ENCODE measurements at places on chromosomes 7 and 10.

DNA sequence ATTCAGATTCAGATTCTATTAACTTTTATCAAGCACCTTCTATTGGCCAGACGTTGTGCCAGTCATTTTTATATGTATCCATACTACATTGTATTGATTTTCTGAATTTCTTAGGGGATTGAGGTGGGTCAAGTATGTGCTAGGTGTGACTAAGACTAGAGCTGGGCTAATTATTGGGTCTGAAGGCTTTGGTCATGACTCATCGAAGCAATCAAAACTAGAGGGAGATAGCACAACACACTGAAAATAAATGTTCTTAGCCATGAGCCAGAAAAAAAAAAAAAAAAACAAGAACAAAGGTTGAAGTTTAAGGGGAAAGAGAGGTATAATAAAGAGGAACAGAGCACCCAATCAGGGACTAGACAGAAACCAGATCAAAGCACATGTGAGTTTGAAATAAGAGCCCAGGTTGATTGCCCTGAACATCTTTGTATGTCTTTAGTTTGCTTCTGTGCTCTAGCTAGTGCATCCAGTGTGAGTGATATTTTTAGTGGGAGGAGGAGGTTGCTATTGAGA, 171.6 kb upstream of the FOXP2 start:
- no peak for DNase-seq

GRCh38 chr10:65798133-65798532, 1127.7 kb upstream of the LRRTM3 start:
- no peak for DNase-seq

DNA sequence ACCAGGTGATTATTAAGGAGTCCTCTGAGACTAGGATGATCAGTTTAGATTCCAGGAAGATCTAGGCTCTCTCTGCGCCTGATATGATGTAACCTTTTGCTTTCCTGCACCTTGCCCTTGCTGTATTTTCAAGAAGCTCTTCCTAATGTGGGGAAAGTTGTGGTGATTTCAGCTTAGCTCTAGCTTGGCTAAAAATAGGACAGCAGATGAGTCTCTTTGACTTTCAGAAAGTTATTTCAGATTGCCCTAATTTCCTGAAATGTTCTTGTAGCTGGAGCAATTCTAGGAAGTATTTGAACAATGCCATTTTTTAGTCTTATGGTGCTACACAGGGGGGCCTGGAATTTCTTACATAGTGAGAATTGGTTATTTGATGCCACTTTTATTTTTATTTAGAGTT, 3.8 kb downstream of the LCOR start:
- DNase-seq: no peak

DNA sequence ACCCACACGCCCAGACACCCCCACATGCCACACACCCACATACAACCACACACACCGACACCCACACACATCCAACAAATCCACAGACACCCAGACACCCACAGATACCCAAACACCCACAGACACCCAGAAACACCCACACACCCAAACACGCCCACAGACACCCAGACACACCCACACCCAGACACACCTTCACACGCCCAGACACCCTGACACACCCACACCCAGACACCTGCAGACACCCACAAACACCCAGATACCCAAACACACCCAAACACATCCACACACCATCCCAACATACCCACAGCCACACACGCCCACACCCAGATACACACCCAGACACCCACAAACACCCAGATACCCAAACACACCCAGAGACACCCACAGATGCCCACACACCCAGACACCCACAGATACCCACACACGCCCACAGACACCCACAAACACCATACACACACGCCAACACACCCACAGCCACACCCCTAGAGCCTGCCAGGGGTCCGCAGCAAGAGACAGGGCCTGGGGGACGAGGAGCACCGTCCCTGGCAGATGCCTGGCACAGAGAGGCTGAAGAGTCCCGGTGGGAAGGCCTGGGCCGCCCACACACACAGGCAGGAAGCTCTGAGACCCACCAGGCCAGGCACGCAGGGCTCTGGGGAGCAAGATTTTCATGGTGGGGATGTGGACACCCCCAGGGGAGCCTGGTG, 28.5 kb downstream of the CYP2W1 start:
- no peak for DNase-seq

DNA sequence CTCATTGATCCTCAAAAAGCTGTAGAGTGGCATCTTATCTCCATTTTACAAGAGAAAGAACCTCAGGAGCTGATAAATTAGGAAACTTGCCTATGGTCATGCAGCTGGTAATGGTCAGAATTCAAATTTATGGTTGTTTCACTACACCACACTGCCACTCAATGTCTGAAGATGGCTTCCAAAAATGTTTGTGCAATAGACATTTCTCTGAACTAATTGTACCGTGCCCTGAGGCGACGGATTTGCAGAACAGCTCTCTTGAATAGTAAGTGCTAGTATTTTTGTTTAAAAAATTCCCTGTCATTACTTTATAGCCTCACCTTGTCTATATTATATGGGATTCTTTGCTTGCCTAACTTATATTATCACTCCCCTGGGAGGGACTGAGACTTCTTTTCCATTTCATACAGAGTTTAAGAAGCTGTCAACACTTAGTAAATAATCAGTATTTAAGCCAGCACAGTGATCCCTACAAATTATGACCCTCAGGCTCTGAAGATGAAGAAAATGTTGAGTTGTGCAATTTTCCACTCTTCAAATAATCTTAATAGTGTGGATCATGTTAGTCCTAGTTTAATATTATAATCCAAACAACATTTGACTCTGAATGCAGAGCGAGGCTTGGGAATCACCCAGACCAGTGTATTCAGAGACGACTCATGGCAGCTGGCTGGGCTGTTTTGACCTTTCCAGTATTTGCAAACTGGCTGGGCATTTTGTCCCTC, 346.6 kb downstream of the PTEN start:
- DNase-seq: no peak

GRCh38 chr7:92835851-92836488, 403 bp downstream of the CDK6 start:
- peak; percentile 24 for DNase-seq

GRCh38 chr10:132666705-132667341, 119.1 kb downstream of the NKX6-2 start:
- DNase-seq: no peak

DNA sequence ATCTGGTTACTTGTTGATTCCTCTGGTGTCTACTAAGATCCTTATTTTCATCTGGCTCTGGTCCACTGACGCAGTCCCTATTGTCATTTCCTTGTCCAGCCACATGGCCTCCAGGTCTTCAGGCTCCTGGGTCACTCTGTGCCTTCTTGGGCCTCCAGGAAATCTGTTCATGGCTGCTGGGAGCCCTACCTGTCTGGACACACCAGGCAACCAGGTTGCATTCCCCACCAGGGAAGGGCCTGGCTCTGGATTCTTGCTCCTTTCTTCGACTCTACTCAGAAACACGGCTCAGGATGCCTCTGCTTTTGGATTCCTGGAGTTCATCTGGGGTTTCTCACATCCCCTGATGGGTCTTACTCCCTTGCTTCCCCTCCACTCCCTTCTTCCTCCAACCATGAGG, 8.0 kb upstream of the PPIF start:
- no peak for DNase-seq

DNA sequence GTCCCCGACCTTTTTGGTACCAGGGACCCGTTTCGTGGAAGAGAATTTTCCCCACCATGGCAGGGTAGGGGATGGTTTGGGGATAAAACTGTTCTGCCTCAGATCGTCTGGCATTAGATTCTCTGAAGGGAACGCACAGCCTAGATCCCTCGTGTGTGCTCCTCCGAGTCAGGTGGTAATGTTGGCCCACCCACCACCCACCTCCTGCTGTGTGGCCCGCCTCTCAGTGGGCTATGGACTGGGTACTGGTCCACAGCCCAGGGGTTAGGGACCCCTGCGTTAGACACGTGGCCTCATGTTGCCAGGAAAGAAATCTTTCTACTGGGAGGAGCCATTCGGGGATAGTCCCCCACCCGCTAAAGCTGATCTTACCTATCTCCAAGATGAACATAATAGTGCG, 27.0 kb downstream of the PFKFB3 start:
- no peak for DNase-seq

DNA sequence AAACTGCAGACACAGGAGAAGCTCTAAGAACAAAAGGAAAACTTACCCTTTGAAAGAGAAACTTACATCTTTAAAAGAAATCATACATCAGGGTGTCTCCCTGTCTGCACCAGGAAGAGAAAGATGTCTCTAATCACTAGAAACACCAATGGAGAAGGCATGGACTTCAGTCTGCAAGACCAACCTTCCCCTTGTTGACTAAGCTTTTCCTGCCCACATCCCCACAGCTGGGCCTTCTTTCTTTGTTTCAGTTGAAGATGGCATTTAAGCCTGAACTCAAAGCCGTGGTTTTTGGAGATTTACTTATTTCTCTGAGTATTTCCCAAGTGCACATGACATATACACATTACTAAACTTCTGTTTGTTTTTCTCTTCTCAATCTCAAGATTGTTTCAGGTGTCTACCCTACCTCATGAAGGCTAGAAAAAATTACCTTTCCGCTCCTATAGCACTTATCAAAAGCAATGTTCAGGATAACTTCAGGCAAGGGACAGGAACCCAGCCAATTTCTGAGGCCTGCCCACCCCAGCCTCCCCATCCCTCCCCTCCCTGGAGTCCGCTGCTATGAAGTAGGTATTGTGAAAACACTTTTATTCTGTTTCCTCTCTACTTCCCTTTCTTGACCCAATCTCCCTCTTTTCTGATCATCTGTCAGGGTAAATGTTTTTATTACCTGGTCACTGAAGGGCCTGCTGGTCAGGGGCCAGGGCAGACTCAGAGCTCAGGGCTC, 2.8 kb upstream of the SLC29A3 start:
- no peak for DNase-seq

DNA sequence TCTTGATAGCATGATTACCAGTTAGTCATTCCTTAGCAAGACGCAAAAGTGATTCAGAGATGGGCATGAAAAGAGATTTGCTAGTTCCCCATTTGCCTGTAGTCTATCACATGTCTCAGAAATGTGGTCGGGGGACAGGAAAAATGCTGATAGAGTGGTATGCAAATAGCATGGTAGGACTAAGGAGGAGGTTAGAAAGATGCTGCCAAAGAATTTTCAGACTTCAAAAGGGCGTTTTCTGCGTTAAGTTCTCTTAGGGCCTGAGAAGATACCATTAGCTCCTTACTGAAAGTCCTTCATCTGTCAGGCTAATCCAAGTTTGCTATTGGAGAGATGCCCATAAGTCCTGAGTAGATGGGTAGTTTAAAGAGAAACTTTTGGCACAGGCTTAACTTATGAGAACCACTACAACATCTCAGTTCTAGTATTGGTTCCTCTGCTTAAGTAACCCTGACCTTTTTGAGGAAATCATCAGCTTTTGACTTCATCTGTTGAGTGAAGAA, 2.7 kb downstream of the CALD1 start:
- no peak for DNase-seq

- DNase-seq: no peak
These were observed 48.4 kb downstream of the INPP5A start for GRCh38 chr10:132585732-132586722.

GRCh38 chr7:134699021-134699818, 52.6 kb downstream of the BPGM start:
- no peak for DNase-seq

- DNase-seq: no peak
These were observed 9.7 kb downstream of the ATP6V0E2 start for GRCh38 chr7:149883452-149883861.

DNA sequence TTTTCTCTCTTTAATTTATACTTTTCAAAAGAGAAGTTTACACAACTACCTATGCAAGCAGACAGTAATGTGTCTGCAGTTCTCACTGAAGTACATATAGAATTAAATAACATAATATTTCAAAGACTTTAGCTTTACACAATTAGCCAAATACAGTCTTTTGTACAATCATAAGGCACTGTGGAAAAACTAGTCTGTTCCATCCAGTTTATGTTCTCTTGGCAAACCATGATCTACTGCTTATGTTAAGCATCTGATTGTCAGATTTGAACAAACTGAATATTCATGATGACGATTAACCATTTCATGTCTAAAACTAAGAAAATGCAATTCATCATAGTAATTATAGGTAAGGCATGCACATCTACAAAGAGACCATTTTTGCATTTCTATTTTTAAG, 842 bp downstream of the SEMA3A start:
- DNase-seq: no peak

- no peak for DNase-seq
These were observed 15.1 kb upstream of the ATE1 start for GRCh38 chr10:121942749-121943416.

Data from stimulated activated CD4-positive, alpha-beta T cell treated with anti-CD3 and anti-CD28 coated beads, Interleukin-1b, Interleukin-23, amount 100 ng/mL, for 1 hour (primary cell).